ENCODE measurements at places on chromosomes 12 and 14.
A peak's percentile ranks its signal among the peaks of the same experiment; 100 is the strongest.

GRCh38 chr14:90308561-90308960 is 23.2 kb downstream of the NRDE2 start:
- DNase-seq = no peak

DNA sequence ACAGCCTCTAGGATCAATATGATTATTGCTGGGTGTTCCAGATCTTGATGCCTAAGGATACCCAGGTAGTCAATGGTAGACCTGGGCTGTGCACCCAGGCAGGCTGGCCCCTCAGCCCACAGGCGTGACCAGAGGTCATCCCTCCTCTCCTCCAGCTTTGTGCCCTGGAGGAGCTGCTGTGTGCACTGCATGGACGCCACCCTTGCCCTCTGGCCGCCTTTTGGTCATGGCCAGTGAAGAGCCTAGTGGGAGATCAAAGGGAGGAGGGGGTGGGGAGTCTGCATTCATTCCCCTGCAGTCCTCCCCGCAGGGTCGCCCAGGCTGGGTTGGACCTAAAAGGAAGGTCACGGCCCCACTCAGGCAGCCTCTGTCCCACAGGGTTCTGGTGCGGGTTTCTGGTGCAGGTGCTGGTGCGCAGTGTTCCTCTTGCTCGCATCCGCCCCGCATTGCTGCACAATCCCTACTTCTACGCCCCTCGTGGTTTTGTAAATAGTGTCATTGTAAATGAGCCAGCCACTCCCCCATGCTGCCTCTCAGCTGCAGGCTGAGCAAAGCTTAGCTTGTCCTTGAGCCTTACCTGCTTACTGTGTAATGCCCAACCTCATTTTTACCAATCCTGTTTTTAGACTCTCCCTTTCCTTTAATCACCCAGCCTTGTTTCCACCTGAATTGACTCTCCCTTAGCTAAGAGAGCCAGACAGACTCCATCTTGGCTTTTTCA is 55.3 kb downstream of the PSMA6 start:
- no peak for DNase-seq

DNA sequence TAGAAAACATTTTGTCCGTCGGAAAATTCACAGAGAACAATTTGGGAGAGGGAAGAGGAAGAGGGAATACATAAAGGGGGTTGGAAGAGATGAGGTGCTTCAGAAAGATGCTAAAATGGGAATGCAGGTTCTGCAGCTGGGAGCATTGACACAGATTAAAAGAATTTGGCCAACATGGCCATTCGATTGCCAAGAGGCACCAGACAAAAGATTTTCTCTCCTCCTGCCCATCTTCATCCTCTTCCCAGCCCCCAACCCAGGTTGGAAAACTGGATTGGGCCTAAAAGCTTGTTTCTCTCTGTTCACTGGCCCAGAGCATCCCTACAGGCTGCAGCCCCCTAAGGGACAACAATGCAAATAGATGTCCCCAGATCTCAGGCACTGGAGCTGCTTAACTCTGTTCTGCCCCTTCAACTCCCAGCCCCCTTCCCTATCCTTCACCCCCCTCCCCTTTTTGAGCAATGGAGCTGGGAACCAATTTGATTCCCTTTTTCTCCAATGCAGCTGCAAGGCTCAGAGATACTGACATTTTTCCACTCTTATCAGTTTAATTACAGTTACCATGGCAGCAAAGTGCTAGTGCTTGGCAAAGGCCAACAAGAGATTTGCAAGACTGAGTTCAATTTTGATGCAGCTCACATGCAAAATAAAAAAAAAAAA is 1.9 kb downstream of the LMO3 start:
- DNase-seq = no peak

DNA sequence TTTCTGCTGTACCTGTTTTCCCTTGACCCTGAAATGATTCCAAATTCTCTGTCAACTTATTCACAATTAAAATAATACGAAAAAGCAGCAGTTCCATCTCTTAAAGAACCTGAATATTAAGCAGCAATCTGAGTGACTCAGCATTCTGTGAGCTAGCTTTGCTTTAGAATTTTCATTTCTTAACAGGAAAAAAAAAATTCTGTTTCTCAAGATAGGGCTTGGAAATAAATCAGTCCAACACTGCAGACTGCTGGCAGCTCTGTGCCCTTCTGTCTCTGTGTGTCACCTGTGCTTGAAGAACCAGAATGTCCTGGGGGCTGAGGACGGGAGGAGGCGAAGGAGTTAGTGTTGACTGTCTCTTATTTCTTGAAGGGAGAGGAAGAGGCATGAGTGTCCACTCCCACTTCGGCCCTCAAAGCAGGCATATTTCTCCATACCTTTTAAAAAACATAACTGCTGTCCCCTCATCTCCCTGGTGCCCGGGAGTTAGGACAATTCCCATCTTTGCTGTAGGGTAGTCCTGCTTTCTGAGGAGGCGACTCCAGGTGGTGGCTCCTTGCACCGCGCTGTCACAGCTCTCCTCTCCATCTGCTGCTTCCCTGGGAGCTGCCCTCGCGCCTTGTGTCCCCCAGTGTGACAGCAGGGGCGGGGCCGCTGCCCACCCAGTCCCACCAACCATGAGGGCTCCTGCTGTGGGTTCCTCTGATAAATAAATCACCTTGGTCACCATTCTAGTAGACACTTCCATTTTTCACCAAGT is 203.1 kb downstream of the CALM1 start:
- DNase-seq = peak; percentile 8

DNA sequence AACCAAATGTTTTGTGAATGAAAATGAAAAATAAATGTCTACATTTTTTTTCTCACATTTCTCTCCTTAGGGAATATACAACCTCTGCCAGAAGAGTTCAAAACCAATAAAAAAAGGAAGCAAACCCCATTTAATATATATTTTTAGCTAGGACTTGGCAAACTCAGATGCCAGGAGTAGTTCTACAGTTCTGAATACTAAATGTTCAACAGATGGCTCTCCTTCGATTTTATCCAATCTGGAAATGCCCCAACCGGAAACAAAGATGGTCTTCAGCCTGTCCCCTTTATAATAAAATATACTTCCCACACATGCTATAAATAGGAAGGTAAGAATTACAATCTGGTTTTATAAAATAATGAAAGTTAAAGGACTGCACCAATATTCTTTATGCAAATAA is 330.4 kb downstream of the MDGA2 start:
- no peak for DNase-seq

- DNase-seq = no peak
Observed at GRCh38 chr12:95739561-95740313, 50.8 kb downstream of the NTN4 start.

DNA sequence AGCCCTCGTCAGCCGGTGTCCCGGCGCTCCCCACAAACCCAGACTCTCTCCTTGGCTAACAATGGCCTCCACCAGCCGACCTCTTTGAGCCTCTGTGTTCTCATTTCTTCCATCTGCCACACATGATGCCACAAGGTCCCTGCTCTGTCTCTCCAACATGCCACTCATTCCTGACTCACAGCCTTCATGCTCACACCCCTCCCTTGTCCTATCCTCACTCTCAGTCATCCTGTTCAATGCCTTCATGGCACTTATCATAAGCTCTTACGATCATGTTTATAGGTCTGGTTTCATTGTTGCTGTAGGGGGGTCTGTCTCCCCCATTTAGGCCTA is 9.6 kb upstream of the SERPINA11 start:
- no peak for DNase-seq

GRCh38 chr12:4133636-4134447 is 139.7 kb upstream of the CCND2 start:
- DNase-seq = no peak

DNA sequence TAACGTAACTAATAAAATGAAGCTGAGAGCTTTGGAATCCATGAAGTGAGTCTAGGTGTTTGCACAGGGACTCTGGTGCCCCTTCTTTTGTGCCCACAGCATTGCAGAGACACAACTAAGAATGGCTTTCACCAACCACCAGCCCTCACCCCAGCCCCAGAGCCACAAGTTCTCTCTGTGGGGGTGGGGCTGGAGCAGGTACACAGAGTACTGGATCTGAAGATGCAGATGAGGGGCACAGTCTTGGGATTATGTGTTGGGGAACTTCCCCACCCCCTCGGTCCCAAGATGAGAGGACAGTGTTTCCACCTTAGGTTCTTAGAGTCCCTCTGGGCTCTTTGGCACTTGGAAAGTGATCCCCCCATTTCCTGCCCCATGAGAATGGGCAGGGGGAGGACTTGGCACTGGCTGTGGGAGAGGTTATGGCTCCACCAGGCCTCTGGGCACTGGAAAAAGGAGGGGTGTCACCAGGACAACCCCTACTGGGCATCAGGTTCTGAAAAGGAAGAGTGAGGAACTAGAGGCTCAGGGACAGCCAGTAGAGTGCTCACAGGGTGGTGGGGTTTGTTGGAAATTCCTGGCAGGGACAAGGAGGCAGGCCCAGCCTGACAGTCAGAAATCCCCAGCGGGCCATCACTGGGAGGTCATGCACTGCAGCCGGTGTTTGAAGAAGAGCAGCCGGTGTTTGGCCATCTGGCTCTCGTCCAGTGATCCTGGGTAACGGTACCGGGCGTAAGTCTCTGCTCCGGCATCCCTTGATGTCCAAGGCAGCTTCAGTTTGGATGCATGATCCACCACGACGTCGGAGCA is 6.7 kb downstream of the B4GALNT1 start:
- DNase-seq = no peak

DNA sequence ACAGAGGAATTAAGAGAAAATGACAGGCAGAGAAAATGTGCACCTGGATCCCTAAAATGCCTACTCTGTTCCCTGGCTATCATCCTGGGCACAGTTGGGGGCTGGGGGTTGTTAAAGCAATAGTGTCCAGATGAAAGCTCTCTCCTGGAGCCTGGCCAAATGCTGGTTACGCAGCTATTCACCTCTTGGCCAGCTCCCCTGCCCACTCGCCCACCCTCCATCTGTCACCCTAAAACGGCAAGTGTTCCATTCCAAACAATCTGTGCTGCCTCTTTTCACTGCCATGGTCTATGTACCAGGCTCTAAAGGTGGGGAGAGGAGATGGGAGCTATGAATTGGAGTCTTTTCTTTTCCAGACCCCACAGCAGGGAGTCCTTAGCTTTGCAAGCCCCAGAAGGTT is 24.7 kb upstream of the NPFF start:
- DNase-seq = no peak

GRCh38 chr12:28191051-28192048 is 1.1 kb downstream of the CCDC91 start:
- DNase-seq = peak; percentile 39

DNA sequence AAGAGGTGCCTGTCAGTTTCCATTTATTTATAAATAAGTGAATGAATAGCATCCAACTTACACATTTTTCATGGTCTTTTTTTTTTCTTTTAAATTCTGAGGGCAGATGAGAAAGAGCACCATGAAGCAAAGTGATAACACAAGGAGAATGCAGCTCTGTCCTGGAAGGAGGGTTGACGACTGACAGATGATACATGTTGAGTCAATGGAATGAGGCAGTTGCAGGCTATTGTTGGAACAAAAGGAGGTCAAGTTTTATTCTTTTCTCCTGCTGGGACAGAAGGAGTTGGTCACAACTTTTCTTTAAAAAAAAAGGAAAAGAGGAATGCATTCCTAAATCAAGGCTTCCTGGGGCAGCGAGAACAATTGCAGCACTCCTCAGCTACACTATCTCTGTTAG is 119.9 kb upstream of the PLEKHG7 start:
- DNase-seq = no peak

DNA sequence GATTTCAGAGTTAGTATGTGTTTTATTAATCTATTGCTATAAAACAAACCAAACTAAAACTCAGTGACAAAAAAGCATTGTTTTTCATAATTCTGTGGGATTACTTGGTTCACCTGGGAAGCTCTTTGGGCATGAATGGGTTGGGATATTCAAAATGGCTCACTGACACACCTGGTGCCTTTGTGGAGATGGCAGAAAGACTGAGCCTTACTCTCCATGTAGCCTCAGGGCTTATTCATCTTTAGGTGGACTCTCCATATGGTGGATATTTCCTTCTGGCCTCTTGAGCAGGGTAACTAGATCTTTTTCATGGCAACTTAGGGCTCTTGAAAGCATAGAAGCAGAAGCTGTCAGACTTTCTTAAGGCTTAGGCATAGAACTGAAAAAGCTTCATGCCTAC is 1102.8 kb upstream of the SEL1L start:
- DNase-seq = no peak

- peak; percentile 93 for DNase-seq
Observed at GRCh38 chr12:12032851-12033797, 37.6 kb upstream of the BCL2L14 start.
